ENCODE measurements at places on chromosomes 6 and 20.

DNA sequence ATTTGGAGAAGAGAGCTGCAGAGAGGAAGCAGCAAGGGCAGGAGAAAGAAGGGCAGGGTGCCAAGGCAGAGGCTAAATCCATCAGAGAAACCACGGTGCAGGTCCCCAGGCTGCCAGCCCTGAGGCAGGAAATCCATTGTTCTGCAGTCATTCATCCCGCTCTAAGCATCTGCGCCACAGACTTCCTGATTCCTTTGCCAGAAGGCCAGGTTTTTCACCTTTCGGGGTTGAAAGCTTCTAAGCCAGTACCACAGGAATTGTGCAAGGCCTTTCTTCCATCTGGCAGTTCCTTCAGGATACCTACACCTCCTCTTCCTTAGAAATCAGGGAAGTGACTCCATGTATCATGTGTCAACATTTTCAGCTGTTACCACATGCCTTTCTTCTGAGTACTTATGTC is 45.6 kb downstream of the ADGRF5 start:
- DNase-seq = no peak

DNA sequence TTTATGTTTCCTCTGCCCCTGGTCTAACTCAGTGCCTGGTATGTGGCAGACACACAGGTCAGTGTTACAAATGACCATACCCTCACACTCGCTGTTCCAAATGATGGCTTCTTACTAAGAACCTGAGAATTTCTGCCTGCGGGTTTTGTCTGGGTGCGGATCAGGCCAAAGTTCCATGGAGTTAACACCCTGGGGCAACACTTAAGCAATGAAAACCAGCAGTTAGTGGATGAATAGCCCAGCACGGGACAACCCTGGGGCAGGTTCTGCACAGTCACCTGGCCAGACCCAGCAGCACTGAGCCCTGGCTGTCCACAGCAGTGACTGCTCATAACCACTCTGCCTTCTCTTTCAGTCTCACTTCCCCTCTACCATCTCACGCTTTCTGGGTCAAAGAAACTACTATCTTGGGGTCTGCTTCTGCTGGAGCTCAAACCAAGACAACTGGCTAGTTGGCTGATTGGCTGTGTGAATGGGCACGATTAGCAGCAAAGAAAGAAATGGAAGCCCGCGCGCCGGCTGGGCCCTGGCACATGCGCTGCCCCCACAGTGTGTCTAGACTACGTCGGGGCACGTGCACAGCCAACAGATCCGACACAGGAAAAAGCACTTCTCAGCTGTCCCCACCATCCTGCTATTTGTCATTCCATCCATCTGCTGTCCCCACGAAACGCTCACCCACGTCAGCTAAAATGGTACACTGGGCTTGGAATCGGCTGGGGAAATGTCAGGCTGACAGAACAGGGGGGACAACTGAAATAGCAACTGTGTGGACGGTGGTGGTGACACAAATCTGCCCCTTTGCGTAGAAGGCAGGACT is 36.6 kb downstream of the MGME1 start:
- no peak for DNase-seq

GRCh38 chr6:148509800-148510581 is 167.4 kb downstream of the SASH1 start:
- no peak for DNase-seq

DNA sequence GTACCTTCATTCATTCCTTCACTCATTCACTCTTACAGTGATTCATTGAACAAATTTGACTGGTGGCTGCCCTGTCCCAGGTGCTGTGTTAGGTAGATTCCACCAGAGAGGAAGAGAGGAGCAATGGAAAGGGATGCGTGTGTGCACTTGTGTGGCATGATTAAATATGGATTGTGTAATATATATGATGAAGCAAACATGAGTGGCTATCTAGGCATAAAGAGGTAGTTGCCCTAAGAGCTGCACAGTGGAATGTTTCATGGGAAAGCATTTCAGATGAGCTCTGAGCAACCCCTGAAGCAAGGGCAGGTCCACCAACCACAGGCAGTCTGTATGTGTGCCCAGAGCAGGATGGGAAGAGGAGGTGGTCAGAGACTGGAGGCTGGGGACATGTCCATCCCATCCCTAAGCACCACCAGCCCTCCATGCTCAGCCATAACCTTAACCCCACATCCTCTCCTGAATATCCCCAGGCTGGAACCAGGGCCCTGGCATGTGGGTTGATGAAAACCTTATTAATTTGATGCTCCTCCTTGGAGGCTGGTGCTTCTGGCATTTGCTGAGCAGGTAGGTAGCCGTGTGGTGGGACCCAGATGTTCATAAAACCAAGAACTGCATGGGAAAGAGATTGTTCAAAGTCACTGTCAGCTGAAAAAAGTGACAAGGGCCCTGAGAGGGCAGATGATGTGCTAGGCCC is 226.2 kb downstream of the SYNDIG1 start:
- no peak for DNase-seq

DNA sequence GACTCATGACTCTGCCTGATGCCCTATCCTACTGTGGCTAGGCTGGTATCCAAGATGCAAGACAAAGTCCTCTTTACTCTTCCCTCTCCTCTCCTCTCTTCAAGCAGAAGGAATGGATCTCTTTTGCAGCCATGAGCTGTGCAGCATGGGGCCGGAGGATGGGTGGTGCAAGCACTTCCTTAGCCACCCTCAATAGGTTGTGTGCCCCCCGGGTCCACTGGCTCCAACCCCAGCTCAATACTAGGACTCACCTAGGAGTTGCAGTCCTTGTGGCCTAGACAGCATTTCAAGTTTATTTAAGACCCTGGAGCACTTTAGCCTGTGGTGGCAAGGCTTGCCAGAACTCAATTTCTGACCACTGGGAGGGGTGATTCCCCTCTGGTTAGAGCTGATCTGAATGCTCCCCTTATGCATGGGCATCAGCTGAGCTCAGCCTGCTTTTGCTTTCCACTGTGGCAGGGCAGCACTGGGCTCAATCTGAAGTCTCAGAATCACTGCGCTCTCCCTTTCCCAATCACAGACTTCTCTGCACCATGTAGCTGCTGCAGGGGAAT is 29.0 kb upstream of the GRM4 start:
- DNase-seq = no peak

All from activated naive CD8-positive, alpha-beta T cell treated with anti-CD3 and anti-CD28 coated beads, Interleukin-2, amount 50 U/mL, for 16 hours (primary cell).